ENCODE measurements at places on chromosomes 1 and 21. TPM values are rescaled to one million over a fixed set of nuclear protein-coding genes. Genes with fewer than 3 reads are reported as not detected.

Gene OR2L5
- polyA plus RNA-seq: not detected

- DNase-seq: peak; percentile 73
- no peak overlapping the region for H3K4me3 ChIP-seq
- H3K27me3 ChIP-seq: no peaks in the 10 kb centered on the region
Measured at GRCh38 chr1:18939398-18940302, 16.8 kb downstream of the IFFO2 start.

- DNase-seq: no peak
- no peak overlapping the region for H3K4me3 ChIP-seq
- no peak overlapping the region for H3K27ac ChIP-seq
- peaks cover 29% of the 10 kb centered on the region for H3K27me3 ChIP-seq
Measured at GRCh38 chr1:154720328-154721297, 112.6 kb upstream of the ADAR start.

DNA sequence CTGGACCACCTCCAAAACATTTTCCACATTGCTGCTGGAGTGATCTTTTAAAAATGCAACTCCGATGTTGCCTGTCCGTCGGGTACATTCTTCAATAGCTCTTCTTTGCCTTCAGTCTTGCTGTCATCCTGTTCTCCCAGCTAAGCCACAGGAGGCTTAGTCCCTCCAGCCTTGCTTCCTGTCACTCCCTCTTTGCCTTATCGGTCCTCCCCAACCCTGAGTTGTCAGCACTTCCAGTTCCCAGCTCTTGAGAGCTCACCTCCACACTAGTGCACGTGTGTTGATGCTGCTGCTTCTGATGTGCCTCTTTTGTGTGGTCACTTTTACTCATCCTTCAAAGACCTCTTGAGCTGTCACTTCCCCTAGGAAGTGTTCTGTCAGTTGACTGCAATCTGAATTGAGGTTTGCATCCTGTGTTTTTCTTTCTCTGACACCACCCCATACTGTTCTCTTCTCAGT is 15.3 kb downstream of the UCK2 start:
- no peaks in the 10 kb centered on the region for H3K36me3 ChIP-seq
- 0 out of 2 replicates have a peak overlapping the region, but pooled peaks have one; percentile 0 for H3K27ac ChIP-seq
- H3K4me3 ChIP-seq: no peak overlapping the region
- no peaks in the 10 kb centered on the region for H3K27me3 ChIP-seq

- DNase-seq: no peak
- no peak overlapping the region for H3K4me3 ChIP-seq
- H3K36me3 ChIP-seq: no peaks in the 10 kb centered on the region
- no peak overlapping the region for H3K27ac ChIP-seq
- peaks cover 3% of the 10 kb centered on the region for H3K27me3 ChIP-seq
- H3K4me1 ChIP-seq: peaks cover 12% of the 10 kb centered on the region
Measured at GRCh38 chr1:20425622-20426021, 60.4 kb downstream of the CAMK2N1 start.

DNA sequence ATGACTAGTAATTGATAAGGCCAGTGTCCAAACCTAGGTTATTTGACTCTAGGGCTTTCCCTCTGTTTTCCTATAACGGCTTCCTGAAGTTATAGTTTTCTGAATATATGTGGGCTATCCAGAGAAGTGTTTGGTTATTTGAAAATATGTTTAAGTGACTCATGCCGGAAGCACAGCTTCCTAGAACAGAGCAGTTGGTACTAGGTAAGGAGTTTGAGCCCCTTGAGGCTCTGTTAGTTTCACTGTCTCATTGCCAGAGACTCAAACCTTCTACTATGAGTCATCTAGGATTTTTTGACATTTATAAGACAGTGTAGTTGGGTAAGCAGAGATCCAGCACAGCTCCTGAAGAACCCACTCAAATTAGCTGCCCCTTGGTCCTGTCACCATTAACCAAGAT is 27.1 kb upstream of the LEPR start:
- H3K27ac ChIP-seq: no peak overlapping the region
- H3K4me3 ChIP-seq: no peak overlapping the region
- H3K36me3 ChIP-seq: no peaks in the 10 kb centered on the region
- DNase-seq: peak; percentile 34

DNA sequence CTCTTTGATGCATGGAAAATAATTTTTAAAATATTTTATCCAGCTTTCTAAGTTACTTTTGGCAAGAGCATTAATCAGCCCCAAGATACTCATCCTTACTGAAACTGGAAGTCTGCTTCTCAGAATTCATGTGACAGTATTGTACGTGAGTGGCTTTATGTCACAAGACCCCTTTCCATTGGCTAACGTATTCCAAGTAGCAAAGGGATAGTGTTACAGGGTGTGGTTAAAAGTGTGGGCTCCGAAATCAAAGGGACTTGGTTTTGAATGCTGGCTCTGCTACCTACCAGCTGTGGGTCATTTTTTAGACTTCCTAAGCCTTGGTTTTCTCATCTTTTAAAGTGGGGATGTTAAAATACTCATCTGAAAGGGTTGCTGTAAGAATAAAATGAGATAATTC is 91.7 kb downstream of the RHOU start:
- H3K4me3 ChIP-seq: no peak overlapping the region
- H3K4me1 ChIP-seq: peaks cover 7% of the 10 kb centered on the region
- DNase-seq: no peak
- H3K27me3 ChIP-seq: peaks cover 9% of the 10 kb centered on the region
- no peaks in the 10 kb centered on the region for H3K36me3 ChIP-seq

DNA sequence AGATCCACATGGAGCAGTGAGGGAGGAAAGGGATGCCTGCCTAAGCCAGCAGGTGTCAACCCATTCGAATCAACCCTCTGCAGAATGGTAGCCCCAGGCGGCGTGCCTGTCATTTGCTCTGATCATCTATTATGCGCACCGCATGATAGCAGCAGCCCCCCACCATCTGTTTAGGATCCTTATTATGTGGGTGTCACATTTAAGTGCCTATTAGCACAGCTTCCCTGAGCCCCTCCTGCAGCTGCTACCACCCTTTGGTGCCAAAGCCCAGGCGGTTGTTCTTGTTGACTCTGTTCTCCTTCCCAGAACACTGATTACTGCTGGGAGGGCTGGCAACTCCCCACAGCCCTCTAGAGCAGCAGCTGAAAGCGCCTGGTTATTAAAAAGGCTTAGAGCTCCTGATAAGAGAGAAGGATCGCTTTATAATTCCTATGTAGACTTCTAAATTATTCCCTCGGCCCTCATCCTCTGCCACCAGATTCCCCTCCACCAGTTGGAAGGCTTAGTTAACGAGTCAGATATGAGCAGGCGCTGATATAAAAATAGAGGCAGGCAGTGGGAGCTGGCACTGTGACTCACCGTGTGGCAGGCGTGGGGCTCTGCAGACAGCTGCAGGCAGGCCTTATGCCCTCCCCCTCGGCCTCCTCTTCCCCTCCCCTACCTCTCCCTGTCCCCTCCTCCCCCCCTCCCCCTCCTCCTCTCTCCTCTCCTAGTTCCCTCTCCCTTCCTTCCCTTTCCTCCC is 23.0 kb downstream of the ACTA1 start:
- H3K4me1 ChIP-seq: peaks cover 7% of the 10 kb centered on the region
- no peaks in the 10 kb centered on the region for H3K36me3 ChIP-seq
- H3K27ac ChIP-seq: no peak overlapping the region
- no peak overlapping the region for H3K4me3 ChIP-seq

DNA sequence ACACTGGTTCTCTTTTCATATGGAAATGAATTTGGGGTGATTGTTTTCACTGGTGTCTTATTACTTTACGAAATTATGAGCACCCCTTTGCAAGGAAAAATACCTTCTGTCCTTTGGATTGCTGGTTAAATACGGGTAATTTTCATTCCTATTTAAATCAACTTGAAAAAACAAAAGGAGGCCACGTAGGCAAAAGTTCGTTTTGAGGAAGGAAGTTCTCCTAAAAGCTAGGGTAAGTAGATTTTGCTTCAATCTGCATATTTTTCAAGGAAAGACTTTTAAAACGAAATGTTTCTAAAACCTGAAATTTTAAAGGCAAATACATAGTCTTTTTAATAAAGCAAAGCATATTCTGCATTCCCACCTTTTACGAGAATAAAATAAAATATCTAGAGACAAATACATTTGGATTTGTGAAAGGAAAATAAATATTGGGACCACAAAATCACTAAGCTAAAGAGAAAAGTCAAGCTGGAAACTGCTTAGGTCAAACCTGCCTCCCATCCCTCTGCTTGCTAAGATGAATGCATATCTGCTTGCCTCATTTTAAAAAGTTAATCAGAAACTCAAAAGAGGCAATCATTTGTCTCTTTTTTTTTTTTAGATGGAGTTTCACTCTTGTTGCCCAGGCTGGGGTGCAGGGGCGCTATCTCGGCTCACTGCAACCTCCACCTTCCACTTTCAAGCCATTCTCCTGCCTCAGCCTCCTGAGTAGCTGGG is 70.9 kb upstream of the ETS2 start:
- no peaks in the 10 kb centered on the region for H3K4me1 ChIP-seq
- H3K4me3 ChIP-seq: no peak overlapping the region
- H3K27me3 ChIP-seq: peaks cover 5% of the 10 kb centered on the region
- DNase-seq: no peak
- H3K27ac ChIP-seq: no peak overlapping the region

GRCh38 chr1:172507741-172508140 is 25.2 kb upstream of the SUCO start:
- H3K36me3 ChIP-seq: no peaks in the 10 kb centered on the region
- no peaks in the 10 kb centered on the region for H3K4me1 ChIP-seq
- peaks cover 15% of the 10 kb centered on the region for H3K27me3 ChIP-seq
- H3K27ac ChIP-seq: no peak overlapping the region

GRCh38 chr21:41509733-41510132 is 1.8 kb upstream of the TMPRSS2 start:
- no peak overlapping the region for H3K4me3 ChIP-seq
- no peak for DNase-seq
- H3K27me3 ChIP-seq: peaks cover 52% of the 10 kb centered on the region
- H3K36me3 ChIP-seq: no peaks in the 10 kb centered on the region
- H3K4me1 ChIP-seq: no peaks in the 10 kb centered on the region

Gene A3GALT2
- not detected for polyA plus RNA-seq

DNA sequence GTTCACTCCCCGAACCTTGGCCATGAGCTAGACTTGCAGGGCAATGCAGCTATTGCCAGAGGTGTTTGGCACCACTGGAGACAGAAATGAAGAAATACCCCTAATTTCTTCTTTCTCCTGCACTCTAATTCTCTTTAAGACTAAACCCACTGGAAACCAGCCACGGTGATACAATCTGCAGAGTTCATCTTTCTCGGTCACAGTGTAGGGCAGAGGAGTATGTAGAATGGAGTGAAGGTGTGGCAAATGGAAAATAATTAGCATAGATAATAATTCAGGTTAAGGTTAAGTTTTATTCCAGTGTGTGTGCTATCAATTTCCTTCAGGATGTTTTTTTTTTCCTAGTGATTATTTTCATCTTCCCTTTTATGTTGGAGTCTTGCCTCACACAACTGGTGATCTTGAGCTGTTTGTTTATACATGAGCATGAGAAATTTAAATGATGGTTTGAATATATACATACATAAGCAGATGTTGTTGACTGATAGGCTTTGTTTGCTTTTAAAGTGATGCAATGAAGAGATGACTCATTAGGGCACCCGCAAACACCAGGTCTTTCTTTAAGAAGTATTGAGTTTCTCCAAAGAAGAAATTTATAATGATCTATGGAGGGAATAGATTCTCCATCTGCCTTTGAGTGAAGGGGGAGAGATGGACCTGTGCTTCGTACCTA is 81.9 kb downstream of the SPATA17 start:
- H3K4me1 ChIP-seq: peaks cover 3% of the 10 kb centered on the region
- DNase-seq: peak; percentile 72
- no peaks in the 10 kb centered on the region for H3K27me3 ChIP-seq

DNA sequence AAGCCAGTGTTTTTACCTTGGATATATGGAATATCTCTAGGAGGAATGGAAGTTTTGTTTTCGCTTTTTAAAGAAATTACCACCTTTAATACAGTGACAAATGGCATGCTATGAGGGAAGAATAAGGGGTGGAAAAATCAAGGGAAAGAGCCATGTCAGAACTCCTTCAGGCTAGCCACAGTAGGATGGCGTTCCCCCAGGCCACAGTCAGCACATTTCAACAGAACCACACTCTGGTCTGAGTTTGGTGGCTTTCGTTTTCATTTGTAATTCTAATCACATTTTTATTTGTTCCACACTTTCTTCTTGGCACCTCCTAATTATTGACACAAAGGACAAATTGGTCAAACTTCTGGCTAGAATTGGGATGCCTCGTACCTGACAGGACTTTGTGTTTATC is 60.3 kb upstream of the RCOR3 start:
- no peak overlapping the region for H3K4me3 ChIP-seq
- no peaks in the 10 kb centered on the region for H3K36me3 ChIP-seq
- no peaks in the 10 kb centered on the region for H3K4me1 ChIP-seq

DNA sequence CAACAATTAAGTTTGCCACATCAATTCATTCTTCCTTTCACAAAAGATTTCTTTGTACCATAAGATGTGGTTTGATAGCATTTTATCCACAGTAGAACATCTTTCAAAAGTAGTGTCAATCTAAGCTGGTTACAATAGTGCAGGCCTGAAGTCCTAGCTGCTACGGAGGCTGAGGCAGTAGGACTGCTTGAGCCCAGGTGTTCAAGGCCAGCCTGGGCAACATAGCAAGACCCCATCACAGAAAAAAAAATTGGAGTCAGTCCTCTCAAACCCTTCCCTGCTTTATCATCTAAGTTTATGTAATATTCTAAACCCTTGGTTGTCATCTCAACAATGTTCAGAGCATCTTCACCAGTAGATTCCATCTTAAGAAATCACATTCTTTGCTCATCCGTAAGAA is 31.7 kb downstream of the DENND1B start:
- no peaks in the 10 kb centered on the region for H3K36me3 ChIP-seq
- no peak overlapping the region for H3K4me3 ChIP-seq
- H3K4me1 ChIP-seq: peaks cover 2% of the 10 kb centered on the region

DNA sequence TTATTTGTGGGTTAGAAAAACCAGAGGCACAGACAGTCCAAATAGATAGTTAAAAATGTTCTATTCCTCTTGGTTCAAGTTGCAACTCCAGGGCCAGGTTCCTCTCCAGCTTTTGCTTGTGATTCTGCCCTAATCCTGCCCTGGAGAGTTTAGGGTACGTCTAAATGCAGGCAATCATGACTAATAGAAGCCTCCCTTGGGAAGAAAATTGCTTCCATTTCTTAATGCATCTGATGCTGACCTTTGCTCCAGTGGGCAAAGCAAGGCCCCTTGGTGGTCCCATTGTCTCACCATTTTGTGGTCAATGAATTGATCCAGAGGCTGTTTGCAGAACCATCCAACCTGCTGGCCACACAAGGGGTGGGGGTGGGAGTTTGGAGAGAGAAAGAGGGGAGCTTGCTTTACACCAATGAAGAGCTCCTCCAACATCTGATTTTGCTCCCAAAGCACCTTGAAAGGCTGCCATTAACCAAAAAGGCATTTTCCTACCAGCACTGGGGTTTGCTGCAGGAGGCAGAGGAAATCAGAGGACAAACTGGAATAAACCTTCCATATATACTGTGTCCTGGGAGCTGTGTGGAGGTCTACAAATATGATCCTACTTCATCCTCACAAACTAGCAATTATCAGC is 31.3 kb downstream of the C8B start:
- no peaks in the 10 kb centered on the region for H3K36me3 ChIP-seq
- H3K4me1 ChIP-seq: no peaks in the 10 kb centered on the region
- no peak overlapping the region for H3K4me3 ChIP-seq

- 0 out of 2 replicates have a peak, but pooled peaks cover 2% of the 10 kb centered on the region for H3K36me3 ChIP-seq
- H3K4me1 ChIP-seq: peaks cover 12% of the 10 kb centered on the region
- H3K27ac ChIP-seq: peak overlapping the region; percentile 78
- H3K27me3 ChIP-seq: no peaks in the 10 kb centered on the region
- peak; percentile 82 for DNase-seq
Measured at GRCh38 chr21:31710586-31710985, 21.3 kb downstream of the SCAF4 start.

Gene USP21
- 23.8 TPM for polyA plus RNA-seq

- H3K27me3 ChIP-seq: no peaks in the 10 kb centered on the region
- no peaks in the 10 kb centered on the region for H3K4me1 ChIP-seq
- H3K36me3 ChIP-seq: no peaks in the 10 kb centered on the region
- no peak overlapping the region for H3K27ac ChIP-seq
Measured at GRCh38 chr1:190003376-190003775, 474.3 kb downstream of the BRINP3 start.

Gene PGBD5
- 0.37 TPM for polyA plus RNA-seq

Gene P3H1
- 210 TPM for polyA plus RNA-seq
